Brain microvascular endothelial cell (primary cell): ENCODE measurements at places on chromosomes 3 and 15.

DNA sequence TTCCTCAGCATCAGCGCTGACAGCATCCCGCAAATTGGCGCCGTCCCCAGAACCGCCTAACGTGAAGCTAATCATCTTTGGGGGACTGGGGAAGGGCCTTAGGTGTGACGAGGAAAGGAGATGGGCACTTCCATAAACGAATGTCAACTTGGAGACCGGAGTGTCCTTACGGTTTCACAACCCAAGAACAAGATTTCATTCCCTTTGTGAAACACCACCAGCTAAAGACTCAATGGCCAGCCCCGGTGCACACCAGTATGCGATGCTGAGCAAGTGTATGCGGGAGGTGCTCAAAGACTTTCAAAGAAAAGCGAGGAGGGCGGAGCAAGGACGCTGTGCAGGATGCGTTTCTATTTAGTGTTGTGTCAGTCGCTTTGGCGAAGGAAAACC, 759 bp upstream of the TTBK2 start:
- DNase-seq = peak; percentile 7

- DNase-seq = peak; percentile 51
Measured at GRCh38 chr3:13308380-13308801, 111.7 kb downstream of the NUP210 start.

GRCh38 chr3:143567823-143568222, 280.4 kb downstream of the SLC9A9 start:
- no peak for DNase-seq

- DNase-seq = no peak
Measured at GRCh38 chr3:69932501-69932900, 67.0 kb upstream of the SAMMSON start.

GRCh38 chr3:109656225-109656624, 318.9 kb upstream of the DPPA4 start:
- DNase-seq = no peak

DNA sequence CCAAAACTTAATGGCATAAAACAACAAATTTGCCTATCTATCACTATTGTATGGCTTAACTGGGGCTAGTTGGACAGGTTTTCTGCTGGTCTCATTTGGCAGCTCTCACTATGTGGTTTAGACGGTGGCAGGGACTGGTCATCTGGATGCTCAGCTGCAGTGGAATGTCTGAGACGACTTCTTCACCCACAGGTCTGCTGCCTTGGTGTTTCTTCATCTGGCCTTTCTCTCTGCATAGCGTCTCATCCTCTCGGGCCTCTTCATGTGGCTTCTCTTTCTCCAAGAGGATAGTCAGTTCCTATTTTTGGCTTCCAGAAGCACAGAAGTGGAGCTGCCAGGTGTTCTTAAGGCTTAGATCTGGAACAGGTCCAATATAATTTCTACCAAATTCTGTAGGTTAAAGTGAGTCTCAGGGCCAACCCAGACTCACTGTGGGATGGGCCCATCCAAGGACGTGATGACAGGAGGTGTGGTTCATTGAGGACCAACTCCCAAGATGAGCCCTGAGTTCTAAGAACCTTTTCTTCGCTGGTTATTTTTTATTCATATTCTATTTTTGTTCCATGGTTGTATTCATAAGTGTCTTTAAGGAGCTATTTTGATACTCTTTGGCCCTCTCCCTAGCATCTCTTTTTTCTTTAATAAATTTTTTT, 18.6 kb downstream of the UBE2Q2 start:
- DNase-seq = peak; percentile 24

DNA sequence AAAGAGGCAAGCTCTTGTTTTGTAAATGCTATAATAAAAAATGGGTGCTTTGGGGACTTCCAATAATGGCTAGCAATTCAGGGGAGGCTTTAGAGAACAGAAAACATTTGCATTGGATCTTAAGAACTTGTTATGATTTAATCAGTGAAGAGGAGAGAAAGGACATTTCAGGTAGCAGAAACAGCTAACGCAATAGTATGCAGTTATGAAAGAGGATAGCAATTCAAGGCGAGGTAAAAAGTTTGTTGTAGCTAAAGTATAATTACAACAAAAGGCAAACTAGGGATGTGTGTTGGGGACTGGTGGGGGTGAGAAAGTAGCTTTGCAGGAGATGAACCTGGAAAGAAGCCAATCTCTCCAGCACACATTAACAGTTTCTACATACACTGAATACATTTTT, 558.7 kb upstream of the SEMA6D start:
- no peak for DNase-seq

DNA sequence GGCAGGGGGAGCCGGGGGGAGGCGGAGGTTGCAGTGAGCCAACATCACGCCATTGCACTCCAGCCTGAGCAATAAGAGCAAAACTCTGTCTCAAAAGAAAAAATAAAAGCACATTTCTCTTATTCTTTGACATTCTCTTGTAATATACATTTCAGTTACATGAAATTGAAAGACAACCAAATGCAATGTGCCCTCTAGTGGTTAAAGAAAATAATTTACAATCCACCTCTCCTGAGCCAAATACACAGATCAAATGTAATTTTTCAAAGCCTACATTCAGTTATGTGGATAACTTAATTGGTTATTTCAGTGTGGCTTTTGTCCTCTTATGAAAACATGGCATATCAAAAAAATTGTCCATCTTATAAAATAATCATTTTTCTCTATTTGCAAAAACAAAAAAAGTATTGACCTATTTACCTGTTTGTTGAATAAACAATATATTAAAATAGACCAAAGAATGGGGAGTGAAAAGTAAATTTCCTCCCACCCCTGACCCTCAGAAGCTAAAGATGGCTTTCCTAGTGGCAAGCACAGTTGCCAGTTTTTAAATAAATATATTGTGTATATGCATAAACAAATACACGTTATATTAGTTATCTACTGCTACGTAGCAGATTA, 14.2 kb upstream of the U2SURP start:
- peak; percentile 10 for DNase-seq

DNA sequence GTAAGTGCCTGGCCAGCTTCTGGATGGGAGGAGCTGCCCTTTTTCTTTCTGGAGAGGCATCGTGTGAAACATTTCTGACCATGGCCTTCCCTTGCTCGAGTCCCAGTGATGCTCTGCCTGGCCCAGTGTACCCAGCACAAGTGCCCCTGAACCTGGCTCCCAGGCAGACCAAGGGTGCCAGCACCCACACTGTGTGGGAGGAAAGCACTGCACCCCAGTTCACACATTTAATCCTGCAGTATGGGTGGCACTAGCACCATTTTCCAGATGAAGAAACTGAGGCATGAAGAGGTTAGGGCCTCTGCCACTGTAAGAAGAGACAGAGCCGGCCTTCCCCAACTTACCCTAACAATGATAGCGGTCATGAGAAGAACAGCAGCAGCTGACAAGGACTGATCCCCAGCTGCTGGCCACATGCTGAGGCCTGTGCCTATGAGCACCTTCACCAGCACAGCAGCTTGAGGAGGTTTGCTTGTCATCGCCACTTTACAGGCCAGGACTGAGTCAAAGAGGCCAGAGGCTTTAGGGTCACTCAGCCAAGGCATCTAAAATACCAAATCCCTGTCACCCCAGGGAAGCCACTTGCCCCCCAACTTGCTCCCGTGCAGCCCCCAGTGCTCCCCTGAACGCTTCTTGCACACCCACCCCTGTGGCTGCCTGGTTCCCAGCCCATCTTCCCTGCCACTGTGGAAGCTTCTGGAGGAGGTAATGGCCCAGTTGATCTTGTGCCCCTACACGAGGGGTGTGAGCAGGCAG, 15.0 kb downstream of the PRR23E start:
- DNase-seq = no peak

DNA sequence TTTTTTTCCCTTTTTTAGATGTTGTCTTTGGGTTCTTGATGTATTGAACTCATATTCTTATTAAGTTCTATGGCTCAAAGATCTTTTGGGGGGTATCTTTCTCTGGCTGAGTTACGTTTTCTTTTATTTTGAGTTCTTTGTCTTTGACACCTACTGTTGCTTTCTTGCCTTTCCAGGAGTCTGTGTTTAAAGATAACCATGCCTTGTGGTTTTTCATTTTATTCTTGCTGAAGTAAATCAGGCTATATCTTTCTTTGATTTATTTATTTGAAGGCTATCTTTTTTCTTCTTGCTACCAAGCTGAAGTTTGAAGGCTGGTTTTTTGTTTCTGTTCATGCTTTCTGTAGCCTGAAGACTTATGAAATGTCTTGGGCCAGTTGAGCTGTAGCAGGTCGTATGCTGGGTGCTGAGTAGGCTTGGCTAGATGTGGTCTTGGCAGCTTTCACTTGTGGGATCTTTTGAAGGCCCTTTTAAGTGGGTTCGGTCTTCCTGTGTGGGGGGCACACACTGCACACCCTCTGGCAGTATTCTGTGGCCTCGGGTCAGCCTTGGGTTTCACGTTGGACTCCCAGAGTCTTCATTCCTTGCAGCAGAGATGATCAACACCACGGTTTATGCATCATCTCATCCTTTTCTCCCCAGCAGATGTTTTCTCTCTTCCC, 17.5 kb downstream of the SLCO3A1 start:
- no peak for DNase-seq

GRCh38 chr3:197302696-197303341, 4.4 kb upstream of the DLG1 start:
- peak; percentile 88 for DNase-seq

- DNase-seq = no peak
Measured at GRCh38 chr3:31765871-31766270, 215.2 kb downstream of the OSBPL10 start.

DNA sequence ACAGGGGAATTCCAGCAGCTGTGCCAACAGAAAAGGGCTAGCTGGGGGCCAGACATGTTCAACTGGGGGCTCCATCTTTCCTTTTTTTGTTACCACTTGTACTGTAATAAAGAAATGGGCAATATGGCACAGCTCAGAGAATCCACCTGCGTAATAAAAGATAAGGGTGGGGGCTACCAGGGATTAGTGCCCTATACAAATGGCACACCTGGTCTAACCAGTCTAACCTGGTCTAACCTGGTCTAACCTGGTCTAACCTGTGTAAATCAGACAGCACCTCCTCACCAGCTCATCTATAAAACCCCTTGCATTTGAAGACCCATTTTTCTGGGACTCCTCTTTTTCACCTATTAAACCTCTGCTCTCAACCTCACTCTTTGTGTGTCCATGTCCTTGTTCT, 26.2 kb upstream of the CLDN16 start:
- DNase-seq = no peak

DNA sequence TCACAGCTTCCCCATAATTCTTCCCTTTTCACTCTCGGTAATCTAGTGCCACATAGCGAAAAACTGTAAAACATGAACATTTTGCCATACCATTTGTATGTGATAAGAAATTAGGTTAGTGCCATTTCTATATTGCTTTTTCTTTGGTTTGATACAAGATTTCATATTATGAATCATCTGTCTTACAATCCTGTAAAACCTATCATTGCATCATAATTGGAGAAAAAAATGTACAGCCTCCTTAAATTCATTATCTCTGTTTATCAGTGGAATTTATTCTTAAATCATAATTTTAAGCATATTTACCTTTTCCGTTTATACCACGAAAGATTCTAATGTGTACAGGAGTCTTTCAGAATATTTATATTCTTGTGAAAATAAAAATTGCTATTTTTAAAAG, 23.8 kb downstream of the SEC62 start:
- DNase-seq = no peak

GRCh38 chr3:57160765-57161538, 4.2 kb downstream of the IL17RD start:
- DNase-seq = no peak

DNA sequence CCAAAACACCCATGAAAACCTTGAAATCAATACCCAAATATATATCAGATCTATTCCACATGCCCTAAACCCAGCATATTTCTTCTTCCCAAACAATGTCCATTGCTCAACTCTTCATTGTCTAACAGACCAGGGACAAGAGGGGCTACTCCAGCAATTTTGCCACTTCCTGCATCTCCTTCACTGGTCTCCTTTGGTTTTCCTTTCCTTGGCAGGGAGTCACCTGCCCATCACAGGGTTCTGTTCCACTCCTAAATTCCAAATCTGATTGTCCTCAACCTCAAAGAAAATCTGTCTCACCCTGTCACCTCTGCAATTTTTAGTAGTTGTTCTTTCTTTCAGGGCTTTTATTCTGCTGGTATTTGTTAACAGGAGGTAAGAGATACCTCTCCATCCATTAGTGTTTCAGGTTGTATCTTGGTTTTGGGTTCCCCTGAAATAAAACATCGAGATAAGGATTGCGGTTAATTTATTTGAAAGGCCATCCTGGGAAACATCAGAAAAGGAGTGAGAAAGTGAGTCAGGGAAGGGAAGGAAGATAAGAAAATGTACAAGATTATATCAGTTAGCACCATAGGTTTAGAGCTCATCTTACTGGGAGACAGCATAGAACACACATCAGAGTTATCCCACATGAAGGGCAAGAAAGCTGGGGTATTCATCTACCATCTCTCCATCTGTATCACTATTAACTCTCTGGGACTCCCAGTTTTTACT, 13.6 kb downstream of the ZBED2 start:
- no peak for DNase-seq

DNA sequence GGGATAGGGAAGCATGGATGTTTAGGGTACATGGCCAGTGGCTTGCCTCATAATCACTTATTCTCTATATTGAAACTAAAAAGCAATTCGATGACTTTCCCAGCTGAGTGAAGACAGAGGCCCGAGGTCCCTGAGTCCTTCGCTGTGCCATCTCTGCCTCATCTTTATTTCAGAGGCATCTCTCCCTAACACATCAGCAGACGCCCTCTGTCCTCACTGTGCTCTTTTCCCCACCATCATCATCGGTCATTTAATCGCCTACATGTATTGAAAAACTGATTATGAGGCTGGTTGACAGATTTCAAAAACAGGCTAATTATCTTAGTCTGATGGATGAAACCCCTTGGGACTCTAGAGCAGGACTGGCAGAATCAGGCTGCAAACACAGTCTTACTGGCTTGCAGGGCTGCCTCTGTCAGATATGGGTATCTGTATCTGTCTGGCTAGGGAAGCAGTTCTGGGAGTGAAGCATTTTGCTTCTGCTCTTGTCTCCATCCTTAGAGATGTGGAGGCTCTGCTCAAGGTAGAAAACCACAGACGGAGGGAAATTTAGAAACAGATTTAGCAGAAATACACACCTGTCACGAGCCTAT, 291.0 kb upstream of the CHRM5 start:
- DNase-seq = no peak

DNA sequence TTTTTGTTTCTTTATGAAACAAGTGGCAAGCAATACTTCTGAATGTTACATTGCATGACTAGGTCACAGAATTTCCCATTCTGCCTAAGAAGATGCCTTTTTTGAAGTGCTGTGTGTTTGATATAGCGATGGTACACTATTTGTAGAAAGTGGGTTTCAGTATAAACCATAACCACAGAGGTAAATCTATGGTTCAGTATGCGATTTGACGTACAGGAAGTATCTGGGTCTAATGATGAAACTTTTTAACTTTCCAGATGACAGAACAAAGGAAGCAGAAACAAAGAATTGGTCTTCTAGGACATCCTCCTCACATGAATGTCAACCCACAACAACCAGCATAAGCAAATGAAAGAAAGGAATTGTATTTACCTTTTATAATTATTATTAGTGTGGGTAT, 133.4 kb upstream of the BHLHE40 start:
- DNase-seq = no peak
